CD4-positive, alpha-beta T cell treated with Interferon gamma for 1 hour (primary cell): ENCODE measurements at places on chromosomes 7 and 10.

- no peak for DNase-seq
Observed at GRCh38 chr10:351770-352334, 216.6 kb downstream of the ZMYND11 start.

DNA sequence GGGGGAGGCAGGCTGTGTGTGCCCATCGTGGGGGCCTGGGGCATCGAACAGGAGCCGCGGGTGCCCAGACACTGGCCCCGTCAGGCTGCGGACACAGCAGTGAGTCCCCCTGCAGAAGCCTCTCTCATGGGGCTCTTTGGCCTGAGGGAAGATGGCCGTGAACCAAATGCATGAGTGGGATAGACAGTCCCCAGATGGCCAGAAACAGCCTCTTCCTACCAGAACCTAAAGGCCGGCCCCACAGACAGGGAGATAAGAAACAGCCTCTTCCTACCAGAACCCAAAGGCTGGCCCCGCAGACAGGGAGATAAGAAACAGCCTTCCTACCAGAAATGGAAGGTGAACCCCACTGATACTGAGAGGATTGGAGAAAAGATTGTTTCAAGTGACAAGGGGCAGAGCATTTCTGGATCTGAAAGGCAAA lies 16.6 kb downstream of the IDI2 start:
- no peak for DNase-seq

- no peak for DNase-seq
Observed at GRCh38 chr7:98922392-98923187, 44.3 kb downstream of the TRRAP start.

DNA sequence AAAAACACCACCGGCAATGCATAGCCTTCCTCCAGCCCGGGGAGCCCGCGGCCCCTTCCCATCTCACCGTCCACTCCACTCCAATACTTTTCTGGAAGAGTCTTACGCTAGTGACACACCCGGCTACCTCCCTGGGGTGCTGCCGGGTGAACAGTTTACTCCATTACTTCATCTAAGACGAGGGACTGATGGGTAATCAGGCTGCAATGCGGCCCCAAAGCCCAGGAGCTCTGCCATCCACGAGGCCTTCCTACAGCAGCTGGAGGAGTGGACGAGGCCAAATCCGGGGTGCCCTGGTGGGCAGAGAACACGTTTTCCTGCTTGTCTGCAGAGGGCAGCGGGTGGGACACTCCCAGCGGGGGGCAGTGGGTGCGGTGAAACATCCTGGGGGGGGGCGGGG lies 356.2 kb upstream of the SHH start:
- DNase-seq = no peak

- DNase-seq = no peak
Observed at GRCh38 chr10:404346-404745, 269.1 kb downstream of the ZMYND11 start.

- DNase-seq = peak; percentile 38
Observed at GRCh38 chr7:142556740-142557139, 192.5 kb upstream of the PRSS1 start.

GRCh38 chr7:143974459-143974858 lies 19.8 kb downstream of the OR2F1 start:
- DNase-seq = no peak

GRCh38 chr10:32379318-32379949 lies 32.5 kb upstream of the EPC1 start:
- DNase-seq = no peak

DNA sequence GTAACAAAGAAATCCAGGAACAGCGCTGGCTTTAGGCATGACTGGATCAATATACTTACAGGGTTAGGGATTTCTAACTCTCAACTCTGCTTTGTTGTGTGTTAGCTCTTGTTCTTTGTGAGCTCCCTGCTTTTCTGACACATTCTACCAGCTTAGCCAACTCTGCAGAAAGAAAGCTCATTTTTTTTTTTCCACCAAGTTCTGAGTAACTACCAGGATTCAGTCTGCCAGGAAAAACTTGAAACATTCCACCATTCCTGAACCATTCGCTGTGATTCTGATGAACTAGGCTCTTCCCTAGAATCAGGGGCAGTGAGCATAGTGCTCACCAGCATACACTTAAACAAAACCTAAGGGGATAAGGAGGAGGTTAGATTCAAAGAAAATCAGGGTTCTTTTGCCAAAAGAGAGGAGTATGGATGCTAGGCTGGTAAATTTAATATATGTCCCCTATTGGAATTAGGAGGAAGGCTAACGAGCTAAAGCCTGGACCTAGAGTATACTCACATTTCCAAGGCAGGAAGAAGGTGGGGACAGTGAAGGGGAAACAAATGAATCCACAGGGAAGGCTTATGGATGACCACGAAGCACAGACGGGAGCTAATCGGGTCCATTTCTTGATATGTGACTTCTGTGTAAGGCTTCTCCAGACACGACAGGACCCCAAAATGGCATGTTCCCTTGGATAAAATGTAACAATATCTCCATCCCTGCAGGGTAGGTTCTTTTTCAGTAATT lies 183.4 kb downstream of the PRKG1 start:
- DNase-seq = no peak

- no peak for DNase-seq
Observed at GRCh38 chr10:119061352-119061751, 19.3 kb downstream of the EIF3A start.

GRCh38 chr7:155188357-155188756 lies 109.3 kb upstream of the INSIG1 start:
- DNase-seq = no peak

GRCh38 chr7:2639181-2639681 lies 7.4 kb downstream of the TTYH3 start:
- DNase-seq = no peak

GRCh38 chr7:124072603-124073309 lies 39.9 kb upstream of the TMEM229A start:
- no peak for DNase-seq

DNA sequence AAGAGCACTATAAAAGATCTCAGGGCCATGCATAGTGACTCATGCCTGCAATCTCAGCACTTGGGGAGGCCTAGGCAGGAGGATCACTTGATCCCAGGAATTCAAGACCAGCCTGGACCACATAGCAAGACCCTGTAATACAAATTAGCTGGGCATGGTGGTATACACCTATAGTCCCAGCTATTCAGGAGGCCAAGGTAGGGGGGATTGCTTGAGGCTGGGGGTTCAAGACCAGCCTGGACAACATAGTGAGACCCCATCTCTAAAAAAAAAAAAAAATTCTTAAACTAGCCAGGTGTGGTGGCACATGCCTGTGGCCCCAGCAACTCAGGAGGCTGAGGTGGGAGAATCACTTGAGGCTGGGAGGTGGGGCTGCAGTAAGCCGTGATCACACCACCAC lies 15.8 kb downstream of the STYXL1 start:
- no peak for DNase-seq
